EL (cell line): ENCODE measurements at places on chromosomes 1 and 21.
A peak's percentile ranks its signal among the peaks of the same experiment; 100 is the strongest.

GRCh38 chr1:93148001-93148400 lies 32.2 kb downstream of the TMED5 start:
- peak; percentile 33 for DNase-seq

GRCh38 chr21:42209801-42210479 lies 9.0 kb upstream of the ABCG1 start:
- peak; percentile 34 for DNase-seq

DNA sequence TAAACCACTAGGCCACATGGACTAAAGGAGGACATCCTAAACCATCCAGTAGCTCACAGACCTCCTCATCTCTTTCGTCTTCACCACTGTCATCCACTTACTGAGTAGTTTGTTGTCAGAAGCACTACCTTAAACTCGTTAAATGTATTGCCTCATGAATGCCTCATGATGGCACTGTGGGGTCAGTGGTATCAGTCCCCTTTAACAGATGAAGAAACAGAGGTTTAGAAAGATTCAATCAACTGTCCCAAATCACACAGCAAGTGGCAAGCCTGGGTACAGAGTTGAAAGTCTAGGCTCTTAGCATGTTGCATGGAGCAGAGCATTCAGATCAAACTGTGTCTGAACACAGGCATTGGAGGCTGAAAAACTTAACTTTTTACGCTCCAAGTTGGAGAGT lies 183.6 kb upstream of the KIAA0040 start:
- no peak for DNase-seq

DNA sequence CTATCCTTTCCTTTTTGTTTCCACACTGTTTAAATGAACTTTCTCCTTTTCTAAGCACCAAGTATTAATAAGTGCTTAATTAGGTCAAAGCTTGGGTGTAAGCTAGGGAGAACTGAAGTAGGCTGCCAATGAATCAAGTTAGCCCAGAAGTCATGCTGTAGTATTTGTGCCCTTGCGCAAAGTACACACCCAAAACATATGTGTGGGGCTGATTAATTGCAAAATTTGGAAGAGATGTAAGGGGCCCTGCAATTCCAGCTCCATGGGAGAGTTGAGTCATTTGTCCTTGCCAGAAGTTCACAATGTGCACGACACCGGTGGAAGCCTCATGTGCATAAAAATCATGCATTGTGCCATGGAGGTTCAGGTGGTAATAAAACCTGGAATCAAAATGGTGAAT lies 18.6 kb upstream of the NTNG1 start:
- no peak for DNase-seq

- no peak for DNase-seq
Measured at GRCh38 chr1:248871837-248872401, 13.0 kb upstream of the ZNF692 start.

DNA sequence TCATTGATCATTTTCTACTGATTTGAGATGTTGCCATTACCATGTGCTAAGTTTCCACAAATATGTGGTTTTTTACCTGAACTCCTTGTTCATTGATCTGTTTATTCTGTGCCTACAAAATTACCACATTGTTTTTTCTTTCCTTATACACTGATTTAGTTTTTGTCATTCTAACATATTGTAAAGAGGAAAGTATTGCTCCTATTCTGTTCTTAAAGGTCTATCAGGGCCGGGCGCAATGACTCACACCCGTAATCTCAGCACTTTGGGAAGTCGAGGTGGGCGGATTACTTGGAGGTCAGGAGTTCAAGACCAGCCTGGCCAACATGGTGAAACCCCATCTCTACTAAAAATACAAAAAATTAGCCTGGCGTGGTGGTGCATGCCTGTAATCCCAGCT lies 75.1 kb downstream of the CAMTA1 start:
- peak; percentile 66 for DNase-seq

GRCh38 chr1:6491966-6492365 lies 499 bp upstream of the PLEKHG5 start:
- no peak for DNase-seq

DNA sequence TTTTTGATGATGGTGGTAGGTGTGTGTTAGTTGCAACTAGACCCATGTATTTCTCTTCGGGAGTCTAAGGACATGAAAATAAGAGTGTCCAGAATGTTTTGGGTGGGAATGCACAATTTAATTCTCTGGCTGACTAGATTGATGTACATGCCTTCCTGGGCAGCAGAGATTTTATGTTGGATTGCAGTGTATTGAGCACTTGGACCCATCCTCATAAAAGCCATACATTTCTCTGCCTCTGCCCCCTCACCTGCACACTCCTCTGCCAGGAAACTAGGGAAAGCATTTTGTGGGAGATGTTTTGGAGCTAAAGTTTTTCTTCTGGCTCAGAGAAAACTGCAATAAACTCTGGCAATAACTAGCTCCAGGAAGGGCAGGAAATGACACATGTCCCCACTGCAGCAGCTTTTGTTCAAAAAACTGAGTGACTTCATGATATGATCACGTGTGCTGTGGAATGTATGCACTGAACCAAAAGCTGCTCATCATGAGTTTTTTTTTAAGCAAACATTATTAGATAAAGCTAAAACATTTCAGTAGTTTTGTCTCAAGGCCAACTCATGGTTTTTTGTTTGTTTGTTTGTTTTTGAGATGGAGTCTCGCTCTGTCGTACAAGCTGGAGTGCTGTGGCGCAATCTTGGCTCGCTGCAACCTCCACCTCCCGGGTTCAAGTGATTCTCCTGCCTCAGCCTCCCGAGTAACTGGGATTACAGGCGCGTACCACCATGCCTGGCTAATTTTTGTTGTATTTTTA lies 17.6 kb downstream of the RIT1 start:
- DNase-seq = peak; percentile 91

- DNase-seq = peak; percentile 63
Measured at GRCh38 chr1:84742653-84743052, 52.4 kb upstream of the SSX2IP start.

GRCh38 chr1:24856787-24857506 lies 73.1 kb downstream of the RUNX3 start:
- no peak for DNase-seq

DNA sequence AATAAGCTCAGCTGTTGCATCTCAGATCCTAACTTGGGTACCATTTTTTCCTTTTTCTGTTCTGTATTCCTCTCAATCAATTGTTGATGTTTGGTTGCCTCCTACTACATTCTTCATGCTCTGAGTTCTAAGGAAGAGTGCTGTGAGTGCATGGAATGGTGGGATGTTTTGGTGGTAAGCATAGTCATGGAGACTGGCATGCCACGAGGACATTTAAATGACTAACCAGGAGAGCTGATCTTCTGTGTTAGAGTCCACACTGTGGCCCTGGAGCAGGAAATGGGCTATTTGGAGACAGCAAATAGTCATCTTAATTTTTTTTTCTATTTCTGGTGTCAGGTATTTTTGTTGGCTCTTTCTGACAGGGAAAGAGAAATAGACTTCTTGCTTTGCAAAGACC lies 69.5 kb upstream of the HSD17B7 start:
- peak; percentile 47 for DNase-seq

DNA sequence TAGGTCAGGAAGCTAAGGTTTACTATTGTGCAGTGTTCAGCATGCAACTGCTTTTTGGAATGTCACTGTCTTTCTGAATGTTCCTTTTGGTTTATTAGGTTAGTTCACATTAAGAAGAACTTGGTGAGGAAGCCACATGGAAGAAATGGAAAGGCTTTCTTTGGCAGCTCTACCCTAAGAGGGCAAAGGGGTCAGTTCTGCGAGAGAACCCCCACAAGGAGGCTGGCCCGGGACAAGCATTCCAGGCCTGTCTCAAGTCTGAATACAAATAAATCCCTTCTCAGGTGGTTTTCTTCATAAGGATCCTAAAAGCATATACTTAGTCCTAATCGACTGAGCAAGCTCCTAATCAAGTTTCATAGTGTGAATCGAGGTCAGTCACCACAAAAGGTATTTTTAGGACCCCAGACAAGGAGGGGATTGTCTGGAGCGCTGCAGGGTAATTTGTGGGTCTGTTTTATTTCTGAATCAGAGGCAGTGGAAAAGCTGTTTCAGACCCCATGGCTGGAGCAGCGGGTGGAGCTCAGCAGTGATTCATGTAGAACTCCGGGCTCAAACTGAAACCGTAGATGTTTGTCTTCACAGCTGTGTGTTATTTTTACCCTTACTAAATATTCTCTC lies 63.3 kb downstream of the ERG start:
- peak; percentile 46 for DNase-seq

GRCh38 chr1:184078564-184079249 lies 27.2 kb downstream of the TSEN15 start:
- DNase-seq = no peak

GRCh38 chr1:109765896-109766615 lies 2.3 kb upstream of the EPS8L3 start:
- no peak for DNase-seq

GRCh38 chr1:11769274-11769673 lies 7.3 kb downstream of the C1orf167 start:
- no peak for DNase-seq

GRCh38 chr1:68828013-68828412 lies 331.1 kb upstream of the DEPDC1 start:
- DNase-seq = no peak

DNA sequence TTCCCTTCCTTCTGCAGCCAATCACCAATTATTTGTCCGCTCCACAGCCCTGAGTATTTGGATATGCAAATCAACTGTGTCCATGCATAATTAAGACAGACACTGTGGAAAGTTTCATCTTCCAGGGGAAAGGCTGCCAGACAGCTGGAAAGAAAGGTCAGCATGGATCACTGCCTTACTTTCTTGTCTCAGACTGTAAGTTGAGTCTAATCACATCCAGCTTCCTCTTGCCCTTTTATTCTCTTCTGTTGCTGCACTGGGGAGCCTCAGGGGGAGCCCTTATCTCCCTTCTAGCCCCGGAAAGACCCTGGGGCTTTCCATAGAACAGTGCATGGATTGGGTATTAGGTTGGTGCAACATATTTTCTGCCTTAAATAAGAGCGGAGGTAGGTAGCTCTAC lies 182.9 kb downstream of the OMA1 start:
- DNase-seq = no peak

- DNase-seq = no peak
Measured at GRCh38 chr1:72375226-72375625, 92.9 kb upstream of the NEGR1 start.

DNA sequence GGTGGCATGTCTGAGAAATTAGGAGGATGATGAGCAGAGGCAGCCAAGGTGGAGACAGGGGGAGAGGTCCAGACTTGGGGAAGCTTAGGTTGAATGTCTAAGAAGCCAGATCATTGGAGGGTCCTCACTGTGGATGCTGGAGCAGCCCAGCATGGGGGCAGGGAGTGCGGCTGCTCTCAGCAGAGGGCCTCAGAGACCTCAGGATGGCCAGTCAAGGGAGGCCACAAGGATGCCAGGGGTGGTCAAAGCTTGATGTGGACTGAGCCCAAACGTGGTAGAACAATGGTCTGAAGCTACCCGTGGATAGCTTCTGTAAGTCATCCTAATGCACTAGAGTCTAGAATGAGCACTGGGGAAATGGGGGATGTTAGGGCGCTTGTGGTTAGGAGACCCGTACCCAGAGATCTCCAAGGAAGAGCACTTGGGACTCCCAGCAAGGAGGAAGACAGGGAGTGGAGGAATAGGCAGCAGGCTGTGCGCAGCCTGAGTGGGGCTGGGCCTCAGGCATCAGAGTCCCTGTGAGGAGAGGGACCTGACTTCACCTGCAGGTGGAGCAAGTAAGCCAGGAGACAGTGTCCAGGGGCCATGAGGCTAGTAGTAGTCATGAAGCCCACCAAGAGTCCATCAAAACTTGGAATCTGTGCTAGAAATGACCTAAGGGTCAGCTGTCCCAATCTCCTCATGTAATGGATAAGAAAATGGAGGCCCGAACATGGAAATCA lies 4.3 kb upstream of the S100A9 start:
- DNase-seq = no peak

GRCh38 chr1:202659541-202659940 lies 50.7 kb downstream of the SYT2 start:
- no peak for DNase-seq

- DNase-seq = no peak
Measured at GRCh38 chr1:14634486-14634885, 36.0 kb downstream of the KAZN start.

DNA sequence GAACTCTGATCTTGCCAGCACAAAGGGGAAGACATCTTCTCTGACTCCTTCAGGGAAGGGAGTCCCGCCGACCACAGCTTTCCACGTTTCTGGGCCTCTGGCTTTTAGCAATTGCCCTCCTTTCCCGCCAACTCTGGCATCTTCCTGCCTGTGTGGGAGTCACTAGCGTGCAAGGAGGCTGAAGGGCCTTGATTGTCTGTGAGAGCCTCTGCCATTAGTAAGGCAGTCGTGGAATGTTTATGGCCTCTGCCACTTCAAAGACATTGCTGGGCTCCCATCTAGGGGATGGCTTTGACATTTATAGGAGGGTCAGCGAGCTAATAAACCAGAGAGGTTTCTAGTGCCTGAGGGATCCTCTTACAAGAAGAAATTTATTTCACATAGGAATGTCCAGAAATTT lies 14.3 kb upstream of the PROK1 start:
- DNase-seq = peak; percentile 38

DNA sequence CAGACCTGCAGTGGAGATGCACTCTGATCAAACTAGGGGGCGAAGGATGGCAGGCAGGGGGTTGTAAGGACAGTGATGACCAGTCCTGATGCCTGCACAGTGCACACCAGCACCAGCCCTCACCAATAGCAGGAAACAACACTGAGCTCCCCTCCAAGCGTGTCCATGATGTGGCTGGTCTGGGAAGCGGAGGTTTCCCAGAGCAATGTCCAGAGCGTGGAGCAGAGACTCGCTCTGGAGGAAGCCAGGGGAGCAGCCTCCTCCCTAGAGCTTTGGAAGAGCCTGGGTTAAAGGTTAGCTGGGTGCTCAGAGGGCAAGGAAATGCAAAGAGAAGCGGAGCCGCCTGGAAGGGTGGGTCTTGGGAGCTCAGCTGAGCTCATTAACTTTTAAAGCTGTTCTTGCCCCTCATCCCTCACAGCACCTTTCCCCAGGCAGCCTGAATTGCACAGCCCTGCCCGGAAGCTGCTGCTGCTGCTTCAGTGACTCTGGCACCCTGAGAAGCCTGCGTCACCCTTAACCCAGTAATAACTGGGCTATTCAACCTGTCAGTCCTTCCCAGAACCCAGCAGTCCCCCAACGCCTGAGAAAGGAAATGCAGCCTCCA lies 162.2 kb upstream of the RAB4A start:
- DNase-seq = no peak

DNA sequence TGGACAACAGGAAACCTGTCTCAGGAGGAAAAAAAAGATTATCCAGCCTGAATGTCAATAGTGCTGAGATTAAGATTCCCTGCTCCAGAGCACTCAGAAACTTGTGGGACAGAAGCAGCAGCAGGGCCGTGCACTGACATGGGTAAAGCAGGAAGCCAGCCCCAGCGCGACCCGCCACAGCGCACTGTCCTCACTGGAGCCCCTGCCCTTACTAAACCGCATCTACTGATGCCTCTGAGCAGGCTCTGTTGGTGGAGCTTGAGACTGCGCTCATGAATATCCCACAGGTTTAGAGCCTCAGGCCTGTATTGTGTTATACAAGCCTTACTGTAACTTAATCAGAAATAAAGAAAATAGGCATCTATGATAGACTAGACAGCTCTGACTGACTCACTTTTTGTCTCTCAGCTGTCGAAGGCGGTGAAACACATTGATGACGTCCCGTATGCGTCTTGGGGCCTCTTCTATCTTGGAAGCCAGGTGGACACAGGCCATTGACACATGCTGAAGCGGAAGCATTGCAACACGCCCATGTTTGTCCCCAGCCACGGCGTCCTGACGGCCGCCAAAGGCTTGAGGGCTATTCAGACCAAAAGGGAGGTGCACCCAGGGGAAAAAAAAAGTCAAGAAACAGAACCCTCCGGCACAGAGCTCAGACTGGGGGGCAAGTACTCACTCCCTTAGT lies 1.2 kb downstream of the CCNL2 start:
- no peak for DNase-seq

GRCh38 chr1:8362701-8363101 lies 44.8 kb downstream of the SLC45A1 start:
- DNase-seq = no peak
